SJCRH30 (cell line): ENCODE measurements at places on chromosomes 12 and 14. TPM values are rescaled to one million over a fixed set of nuclear protein-coding genes. Genes with fewer than 3 reads are reported as not detected.

- DNase-seq = no peak
Observed at GRCh38 chr12:44385964-44386363, 490.2 kb downstream of the NELL2 start.

GRCh38 chr12:121688966-121689365 lies 19.5 kb upstream of the MORN3 start:
- no peak for DNase-seq

DNA sequence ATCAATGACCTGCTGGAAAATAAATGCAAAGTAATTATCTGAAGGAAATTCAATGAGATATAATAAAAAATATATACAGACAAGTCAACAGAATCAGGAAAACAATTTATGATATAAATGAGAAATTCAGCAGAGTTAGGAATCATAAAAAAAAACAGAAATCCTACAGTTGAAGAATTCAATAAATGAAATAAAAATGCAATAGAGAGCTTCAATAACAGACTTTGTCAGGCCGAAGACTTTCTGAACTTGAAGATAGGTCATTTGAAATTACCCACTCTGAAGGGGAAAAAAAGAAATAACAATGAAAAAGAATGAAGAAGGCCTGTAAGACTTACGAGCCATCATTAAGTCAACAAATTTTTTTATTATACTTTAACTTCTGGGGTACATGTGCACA lies 15.5 kb upstream of the GARIN2 start:
- DNase-seq = no peak

- peak; percentile 9 for DNase-seq
Observed at GRCh38 chr12:107242189-107242588, 148.8 kb upstream of the CRY1 start.

DNA sequence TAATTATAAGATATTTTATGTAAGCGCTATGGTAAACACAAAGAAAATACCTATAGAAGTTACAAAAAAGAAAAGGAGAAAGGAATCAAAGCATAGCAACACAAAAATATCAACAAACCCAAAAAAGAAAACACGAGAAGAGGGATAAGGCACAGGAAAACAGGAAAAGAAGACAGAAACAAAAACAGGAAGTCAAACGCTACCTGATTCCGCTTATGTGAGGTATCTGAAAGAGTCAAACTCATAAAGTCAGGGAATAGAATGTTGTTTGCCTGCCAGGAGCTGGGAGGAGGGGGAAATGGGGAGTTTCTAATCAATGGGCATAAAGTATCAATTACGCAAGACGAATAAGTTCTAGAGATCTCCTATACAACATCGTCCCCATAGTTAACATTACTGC lies 39.9 kb upstream of the GPR132 start:
- no peak for DNase-seq

- DNase-seq = no peak
Observed at GRCh38 chr14:99268810-99269707, 2.9 kb downstream of the BCL11B start.

- no peak for DNase-seq
Observed at GRCh38 chr14:104307246-104307626, 168.8 kb downstream of the KIF26A start.

Gene ANKS1B
- total RNA-seq = 1.4 and 2.4 TPM in 2 replicates

Gene KRT71
- not detected in 2 replicates for total RNA-seq

Gene ATL1
- total RNA-seq = 0.59 and 0.66 TPM in 2 replicates

Gene TMEM233
- 5.6 and 6.5 TPM in 2 replicates for total RNA-seq

Gene ESRRB
- total RNA-seq = 0.20 TPM in 2 replicates
